Motor neuron (in vitro differentiated cells): ENCODE measurements at places on chromosomes 5 and 9.

DNA sequence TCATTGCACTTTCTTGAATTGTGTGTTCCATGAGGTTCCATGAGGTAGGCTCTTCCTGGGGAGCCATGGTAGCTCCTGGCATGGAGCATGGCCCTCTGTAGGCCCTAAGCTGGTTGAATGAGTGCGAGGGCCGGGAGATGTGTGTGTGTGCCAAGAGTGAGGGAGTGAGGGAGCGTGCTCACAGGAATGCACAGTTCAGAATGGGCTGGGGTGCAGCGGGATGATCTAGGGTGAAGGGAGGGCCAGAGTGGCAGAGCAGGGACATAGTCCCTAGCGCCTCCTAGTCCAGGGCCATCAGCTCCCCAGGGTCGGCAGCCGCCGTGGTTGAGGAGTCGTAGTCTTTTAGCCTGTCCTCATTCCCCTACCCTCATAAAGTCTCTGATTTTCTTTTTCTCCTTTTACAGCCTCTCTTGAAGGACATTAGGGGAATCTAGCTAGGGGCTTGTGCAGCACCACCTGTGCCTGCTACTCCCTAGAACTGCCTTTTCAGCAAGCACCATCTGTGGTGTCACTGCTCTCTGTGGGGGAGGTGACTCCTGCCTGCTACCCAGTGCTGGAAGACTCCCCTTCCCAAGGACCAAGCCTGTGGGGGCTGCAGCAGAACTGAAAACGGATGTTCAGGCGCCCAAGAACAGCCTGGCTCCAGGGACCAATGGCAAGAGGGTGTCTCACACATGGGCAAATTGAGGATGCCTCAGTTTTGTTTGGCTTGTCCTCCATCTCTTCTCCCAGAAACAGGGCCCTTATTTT is 65.3 kb upstream of the PPARGC1B start:
- ATAC-seq = no peak

DNA sequence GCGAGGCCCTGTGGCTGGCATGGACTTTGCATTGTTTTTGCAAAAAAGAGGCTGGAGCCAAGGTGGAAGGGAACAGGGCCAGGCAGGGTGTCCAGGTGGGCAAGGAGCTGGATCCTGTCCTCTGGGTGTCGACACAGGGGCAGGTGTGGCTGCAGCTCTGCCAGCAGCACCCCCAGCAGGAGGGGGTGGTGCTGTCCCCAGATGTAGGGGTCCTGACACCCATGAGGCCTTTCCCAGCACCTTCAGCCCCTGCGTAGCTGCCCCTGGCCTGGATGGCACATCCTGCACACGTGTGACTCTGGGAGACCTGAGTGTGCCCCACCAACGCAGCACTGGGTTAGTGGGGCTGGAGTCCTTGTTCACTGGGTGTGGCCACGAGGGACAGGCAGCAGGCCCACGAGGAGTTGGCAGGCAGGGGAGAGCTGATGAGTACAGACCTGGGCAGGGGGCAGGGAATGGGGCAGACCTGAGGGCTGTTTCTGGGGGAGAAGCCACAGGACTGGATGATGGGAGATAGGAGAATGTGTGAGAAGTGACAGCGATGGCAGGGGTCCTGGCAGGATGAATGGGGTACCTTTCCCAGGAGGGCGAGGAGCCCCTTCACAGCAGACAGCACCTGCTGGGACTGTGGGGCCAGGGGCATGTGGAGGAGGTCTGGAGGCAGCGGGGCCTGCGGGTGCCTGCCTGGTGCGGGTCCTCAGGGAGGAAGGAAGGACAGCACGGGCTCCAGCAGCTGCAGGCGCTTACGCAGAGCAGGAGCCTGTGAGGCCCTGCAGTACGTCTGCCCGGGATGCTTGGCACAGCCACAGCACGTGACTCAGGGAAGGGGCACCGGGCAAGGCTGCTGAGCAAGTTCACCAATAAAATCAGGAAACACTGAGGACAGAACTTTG is 3.6 kb upstream of the RASGEF1C start:
- no peak for ATAC-seq

- peak; percentile 68 for ATAC-seq
Observed at GRCh38 chr5:16642867-16643266, 26.1 kb upstream of the RETREG1 start.

DNA sequence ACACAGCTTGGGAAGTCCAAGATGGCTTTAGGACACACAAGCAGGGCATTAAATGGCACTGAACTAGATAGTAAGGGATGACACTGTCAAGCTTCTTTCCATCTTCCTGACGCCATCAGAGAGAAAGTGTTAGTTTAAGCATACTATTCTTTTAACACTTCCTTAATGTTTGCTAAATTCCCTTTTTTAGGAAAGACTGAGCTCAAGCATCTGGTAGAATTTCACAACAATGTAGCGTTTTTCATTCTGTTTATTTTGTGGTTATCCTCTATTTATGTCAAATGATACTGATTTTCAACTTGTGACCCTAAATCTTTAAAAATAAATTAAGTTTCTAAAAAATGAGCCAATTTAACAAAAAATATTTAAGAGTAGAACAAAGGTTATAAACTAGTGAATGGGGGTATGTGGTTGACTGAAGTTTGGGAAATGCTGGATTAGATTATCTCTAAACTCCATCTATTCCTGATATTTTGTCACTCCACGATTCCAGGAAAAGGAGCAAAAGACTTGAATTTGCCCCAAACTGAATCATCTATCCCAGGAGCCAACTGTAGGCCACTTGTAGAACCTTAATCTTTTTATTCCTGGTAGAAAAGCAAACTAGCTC is 147.4 kb upstream of the KLF9 start:
- no peak for ATAC-seq

GRCh38 chr5:170481849-170482248 is 22.0 kb upstream of the KCNIP1 start:
- no peak for ATAC-seq

DNA sequence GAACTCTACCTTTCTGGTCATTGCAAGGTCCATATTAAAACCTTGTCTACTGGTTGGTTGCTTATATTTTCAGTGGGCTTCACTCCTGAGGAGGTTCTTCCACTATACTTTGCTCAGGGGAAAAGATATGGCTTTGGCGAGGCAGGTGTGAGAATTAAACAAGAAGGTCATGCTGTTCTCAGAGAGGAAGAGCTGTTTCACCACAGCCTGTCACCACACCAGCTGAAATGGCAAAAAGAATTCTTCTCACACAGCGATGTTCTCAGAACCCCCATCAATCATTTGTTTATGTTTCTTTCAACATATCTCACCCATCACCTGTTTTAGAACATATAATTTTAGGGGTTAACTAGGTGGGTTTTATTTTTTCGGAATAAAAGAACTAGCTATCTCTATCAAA is 38.6 kb downstream of the CAPSL start:
- no peak for ATAC-seq

DNA sequence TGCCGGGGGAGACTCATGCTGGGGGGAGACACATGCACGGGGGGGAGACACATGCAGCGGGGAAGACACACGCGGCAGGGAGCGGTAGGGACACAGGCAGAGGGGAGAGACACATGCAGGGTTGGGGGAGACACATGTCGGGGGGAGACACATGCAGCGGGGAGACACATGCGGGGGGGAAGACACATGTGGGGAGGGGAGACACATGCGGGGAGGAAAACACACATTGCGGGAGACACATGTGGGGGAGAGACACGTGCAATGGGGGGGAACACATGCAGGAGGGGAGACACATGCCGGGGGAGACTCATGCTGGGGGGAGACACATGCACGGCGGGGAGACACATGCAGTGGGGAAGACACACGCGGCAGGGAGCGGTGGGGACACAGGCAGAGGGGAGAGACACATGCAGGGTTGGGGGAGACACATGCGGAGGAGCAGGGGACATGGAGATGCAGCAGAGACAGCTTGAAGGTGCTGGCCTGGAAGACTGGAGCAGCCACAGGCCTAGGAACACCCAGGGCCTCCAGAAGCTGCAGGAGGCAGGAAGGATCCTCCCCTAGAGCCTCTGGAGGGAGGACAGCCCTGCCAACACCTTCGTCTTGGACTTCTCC is 20.3 kb upstream of the OLFM1 start:
- no peak for ATAC-seq

DNA sequence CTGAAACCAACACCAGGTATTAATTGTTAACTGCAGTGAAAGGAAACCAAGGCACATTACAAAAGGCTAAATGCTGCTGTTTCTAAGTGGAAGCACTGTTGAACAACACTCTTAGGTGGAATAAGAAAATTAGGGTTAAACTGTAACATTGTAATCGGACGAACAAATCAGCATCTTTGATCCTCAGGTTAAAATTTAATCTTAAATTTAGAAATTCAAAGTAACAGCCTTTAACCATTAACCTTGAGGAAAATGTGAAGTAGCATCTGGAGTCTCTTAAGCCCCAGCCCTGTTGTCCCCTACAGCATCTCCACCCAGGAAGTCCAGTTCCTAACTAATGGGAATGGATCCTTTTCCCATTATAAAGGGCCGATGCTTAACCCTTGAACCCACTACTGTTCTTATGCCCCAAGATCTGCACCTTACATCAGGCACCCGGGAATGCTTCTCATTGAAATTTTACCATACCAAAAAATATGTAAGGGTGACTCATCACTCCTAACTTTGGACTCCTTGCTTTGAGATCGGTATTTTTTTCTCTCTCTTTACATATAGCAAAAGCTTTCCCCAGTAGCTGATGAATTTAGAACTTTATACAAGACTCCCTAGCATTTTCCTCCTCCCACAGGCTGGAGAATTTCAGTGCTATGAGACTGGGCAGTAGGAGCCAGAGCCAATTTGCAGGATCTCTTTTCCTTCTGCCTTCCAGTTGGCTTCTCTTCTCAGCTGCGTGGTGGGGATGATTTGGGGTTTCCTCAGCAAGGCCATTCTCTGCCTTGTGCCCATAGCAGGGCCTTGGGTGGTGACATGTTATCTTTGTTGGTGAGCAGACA is 32.0 kb upstream of the ITGA2 start:
- peak; percentile 56 for ATAC-seq

GRCh38 chr9:113057193-113057592 is 669 bp upstream of the ZFP37 start:
- ATAC-seq = no peak

DNA sequence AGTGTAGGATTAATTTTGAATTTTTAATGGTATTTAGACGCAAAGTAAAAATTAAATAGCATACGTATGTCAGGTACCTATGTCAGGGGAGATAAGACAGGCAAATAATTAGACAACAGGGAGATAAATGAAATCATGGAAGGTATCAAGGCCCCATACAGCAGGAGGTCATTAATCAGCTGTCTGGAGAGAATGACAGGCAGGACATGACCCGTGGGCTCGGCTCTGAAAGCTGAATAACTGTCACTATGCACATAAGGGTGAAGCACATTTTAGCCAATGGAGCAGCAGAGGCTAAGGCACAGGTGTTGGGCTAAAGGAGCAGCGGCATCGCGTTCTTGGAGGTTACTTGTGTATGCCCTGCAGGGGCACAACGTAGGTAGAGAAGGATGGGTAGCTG is 11.9 kb downstream of the SLC25A51 start:
- no peak for ATAC-seq

GRCh38 chr5:142866563-142867275 is 96.5 kb downstream of the ARHGAP26 start:
- peak; percentile 78 for ATAC-seq

DNA sequence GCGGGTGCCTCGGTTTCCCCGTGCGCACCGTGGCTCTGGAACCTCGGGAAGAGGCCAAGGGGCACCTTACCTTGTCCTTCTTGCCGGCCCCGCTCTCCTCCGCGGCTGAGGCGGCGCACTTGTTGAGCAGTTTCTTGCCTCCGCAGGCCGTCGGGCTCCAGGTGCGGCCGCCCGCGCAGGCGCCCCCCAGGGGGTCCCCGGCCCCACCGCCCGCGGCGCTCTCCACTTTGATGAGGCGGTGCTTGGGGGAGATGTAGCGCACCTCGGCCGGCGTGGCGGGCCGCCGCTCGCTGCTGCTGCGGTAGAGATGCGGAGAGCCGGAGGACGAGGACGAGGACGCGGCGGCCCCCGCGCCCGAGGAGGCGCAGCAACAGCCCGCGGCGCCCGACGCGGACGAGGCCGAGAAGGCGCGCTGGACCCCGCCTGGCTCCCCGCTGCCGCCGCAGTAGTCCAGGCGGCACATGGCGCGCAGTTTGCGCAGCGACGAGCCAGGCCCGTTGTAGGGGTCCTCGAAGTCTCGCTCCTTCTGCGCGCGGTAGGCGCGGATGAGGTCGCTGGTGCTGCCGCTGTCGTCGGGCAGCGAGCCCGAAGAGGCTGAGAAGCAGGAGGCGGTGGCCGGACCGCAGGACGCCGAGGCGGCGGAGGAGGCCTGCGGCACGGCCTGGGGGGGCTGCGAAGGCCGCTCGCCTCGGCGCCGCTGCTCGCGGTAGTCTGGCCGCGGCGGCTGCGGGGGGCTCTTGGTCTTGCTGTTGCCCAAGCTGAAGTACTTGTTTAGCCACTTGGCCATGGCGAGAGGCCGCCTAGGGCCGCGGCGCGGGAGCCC is 957 bp downstream of the SHB start:
- ATAC-seq = no peak

- ATAC-seq = no peak
Observed at GRCh38 chr5:171425596-171426244, 6.3 kb downstream of the FGF18 start.

- no peak for ATAC-seq
Observed at GRCh38 chr9:81685763-81686613, 3.4 kb downstream of the TLE1 start.

DNA sequence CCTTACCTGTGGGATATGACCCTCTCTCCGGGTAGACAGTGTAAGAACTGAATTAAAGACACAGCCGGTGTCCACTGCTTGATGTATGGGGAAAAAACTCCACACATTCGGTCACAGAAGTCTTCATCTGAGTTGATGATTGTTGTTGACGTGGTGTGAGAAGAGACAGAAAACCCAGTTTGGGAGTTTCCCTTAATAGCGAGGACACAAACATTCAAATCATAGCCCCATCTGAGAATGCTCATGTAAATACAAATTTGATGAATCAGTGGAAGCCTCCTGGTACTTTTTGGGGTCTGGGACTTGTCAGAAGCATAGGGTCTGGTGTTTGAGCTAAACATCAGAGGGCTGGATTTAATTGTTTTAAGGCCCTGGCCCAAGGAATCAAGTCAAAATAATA is 11.0 kb downstream of the HAVCR1 start:
- ATAC-seq = no peak

DNA sequence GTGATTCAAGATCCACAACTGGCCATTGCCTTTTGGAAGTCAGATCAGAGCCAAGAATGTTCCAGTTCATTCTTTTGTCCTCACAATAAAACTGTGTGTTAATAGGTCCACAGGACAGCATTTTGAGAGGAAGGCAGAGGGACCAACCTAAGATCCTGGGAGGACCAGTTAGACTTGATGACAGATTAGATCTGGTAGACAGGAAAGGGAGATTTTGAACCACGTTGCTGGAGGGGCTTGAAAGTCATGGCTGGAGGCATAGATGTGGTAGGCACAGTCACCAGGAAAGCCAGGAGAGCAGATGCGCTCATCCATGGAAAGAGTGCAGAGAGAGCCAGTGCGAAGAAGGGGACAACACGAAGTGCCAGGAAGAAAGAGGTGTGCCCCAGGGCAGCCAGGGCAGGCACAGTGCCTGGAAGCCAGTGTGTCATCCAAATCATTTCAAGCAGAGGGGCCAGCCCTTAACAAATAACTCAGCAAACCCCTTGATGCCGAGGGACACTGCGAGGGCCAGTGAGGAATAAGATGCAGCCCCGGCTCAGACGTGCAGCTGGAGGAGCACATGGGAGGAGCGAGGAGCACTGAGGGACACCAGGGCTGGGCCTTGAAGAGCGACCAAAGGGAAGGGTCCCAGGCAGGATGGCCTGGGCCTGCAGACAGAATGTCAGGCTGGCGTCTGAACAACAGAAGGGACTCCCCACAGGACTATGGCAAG is 12.8 kb upstream of the SLC2A8 start:
- ATAC-seq = no peak
